Thoracic aorta (tissue), 2 donors: ENCODE measurements at places on chromosomes 5 and 9.

DNA sequence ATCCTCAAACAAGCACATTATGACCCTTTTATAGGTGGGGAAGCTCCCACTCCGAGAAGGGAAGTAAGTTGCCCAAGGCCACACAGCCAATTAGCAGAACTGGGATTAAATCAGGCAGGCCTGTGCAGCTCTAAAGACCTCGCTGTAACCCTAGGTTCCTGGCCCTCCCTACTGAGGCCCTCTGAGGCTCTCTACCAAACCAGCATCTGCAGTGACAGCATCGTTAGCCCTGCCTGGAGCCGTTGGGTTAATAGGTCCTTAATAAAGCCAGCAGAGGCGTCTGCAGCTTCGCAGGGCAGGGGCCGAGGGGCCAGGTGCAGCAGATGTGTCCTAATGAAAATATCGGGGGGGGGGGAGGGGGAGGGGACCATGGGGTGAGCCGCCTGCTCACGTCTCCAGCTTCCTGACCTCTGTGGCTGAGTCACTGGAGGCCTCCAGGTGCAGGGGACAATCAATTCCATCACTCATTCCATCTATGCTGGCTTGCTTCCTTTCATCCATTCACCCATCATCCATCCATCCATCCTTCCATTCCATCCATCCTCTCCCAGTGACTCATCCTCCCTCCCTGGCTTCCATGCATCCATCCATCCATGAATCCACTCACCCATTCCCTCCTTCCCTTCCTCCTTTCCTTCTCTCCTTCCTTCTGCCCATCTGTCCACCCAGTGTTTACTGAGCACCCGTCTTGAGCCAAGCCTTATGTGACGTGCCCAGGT lies 203.9 kb downstream of the C9orf50 start:
- DNase-seq: no peak

DNA sequence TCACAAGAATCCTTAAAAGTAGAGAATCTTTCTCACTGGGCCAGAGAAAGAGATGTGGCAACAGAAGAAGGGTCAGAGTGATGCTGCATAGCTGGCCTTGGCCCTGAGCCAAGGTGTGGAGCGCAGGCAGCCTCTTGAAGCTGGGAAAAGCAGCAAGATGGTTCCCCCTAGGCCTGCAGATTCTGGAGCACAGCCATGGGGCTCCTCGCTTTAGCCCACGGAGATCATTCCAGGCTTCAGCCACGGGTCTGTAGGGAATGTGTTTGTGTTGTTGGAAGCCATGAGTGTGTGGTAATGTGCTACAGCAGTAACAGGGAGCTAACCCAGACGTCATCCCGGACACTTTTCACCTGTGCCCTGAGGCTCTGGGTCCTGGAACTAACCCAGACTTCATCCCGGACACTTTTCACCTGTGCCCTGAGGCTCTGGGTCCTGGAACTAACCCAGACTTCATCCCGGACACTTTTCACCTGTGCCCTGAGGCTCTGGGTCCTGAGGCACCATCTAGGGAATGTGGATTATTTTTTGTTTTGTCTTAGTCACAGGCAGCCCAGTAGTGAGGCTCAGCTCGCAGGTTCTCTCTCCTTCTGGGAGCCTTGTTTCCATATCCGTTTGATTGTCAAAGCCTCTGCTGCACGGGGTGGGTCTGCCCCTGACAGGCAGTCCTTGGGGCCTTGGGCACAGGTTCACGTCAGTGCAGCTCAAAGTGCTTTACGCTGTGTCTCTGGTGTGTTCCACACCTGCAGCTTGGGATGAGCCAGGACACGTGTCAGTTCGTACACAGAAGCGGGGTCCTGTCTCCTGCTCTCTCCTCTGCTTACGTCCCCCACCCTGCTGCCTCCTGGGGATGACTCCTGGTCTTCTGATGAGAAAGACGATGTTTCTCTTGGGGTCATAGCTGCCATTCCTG lies 56.3 kb upstream of the EXOC3 start:
- DNase-seq: no peak

GRCh38 chr9:124412228-124412575 lies 3.0 kb downstream of the PSMB7 start:
- no peak for DNase-seq

DNA sequence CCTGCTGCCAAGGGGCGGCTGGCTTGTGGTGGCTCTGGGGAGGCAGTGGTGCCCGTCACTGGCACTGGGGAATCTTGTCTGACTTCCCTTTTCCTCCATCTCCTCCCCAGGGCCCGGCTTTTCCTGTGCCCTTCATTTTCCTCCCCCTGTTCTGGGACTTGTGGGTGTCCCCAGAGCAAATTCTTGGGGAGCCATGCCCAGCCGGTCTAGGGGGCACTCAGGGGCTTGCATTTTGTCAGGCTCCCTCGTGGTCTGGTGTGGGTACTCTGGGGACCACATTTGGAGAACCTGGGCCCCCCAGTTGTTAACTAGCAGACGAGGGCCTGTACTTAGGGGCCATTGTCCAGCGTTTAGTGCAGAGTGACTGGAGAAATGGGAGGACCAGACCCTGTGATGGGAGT lies 105.2 kb upstream of the IER5L start:
- no peak for DNase-seq

- no peak for DNase-seq
Observed at GRCh38 chr9:95336281-95336680, 18.8 kb upstream of the FANCC start.

DNA sequence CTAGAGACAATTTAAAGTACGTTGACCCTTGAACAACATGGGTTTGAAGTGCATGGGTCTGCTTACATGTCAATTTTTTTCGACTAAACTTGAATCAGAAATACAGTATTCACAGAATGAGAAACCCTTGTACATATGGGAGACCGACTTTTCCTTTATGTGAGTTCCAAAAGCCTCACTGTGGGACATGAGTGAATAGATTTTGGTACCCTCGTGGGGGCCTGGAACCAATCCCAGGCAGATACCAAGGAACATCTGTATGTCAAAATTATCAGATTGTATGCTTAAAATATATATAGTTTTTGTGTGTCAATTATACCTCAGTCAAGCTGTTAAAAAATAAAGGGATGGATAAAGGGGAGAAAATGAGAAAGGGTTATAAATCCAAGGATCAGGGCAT lies 78.7 kb upstream of the MAN2A1 start:
- no peak for DNase-seq
